ENCODE measurements at places on chromosomes 3 and 15.

DNA sequence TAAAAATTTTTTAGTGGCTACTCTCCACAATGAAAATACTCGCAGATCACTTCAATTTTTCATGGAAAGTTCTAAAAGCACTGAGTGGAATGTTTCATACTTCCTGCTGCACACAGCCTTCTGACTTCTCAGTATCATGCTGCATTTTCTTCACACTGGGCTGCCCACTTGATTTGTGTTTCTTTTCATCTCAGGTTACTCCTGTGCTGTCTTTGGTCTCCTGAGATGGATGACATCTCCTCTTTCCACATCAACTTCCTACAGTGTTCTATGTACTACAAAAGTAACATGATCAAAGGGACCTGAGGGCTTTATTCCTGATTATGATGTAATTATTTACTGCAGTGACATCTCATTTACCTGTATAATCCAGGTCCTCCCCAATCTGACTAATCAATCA lies 927.7 kb downstream of the ROBO2 start:
- DNase-seq = no peak

- no peak for DNase-seq
Observed at GRCh38 chr3:51295625-51296024, 89.5 kb upstream of the MANF start.

DNA sequence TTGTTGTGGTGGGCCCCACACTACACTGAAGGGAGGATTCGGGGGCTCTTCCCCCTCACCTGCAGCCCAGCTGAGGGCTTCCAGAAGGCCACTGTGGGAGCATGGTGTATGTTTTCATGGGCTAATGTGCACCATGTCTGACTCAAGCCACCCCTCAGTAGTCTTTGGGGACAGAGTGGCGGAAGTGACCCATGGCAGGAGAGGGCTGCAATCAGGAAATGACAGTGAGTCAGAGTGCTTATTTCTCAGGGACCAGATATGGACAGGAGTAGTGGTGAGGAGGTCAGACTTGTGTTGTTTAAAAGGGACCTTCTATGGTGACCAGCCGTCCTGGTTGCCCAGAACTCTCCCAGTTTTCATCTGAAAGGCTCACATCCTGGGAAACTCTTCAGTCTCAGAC lies 32.8 kb upstream of the SLC9A9 start:
- no peak for DNase-seq

GRCh38 chr3:27511724-27512422 lies 27.7 kb upstream of the SLC4A7 start:
- DNase-seq = no peak

DNA sequence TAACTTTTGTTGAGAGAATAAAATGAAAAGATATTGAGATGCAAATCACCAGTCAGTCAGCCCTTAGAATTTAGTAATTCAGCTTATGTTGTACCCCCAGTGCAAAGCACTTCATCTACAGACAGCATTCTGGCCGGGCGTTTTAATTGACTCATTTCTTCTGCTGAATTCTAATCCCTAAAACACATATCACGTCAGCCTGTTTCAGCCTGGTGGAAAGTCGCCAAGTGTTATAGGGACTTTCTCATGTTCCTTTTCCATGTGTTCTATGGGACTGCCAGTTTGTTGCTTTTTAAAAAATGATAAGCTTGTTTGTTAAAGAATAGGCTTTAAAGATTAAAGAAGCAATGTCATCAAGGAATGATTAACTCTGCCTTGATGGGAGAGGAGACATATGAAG lies 169.7 kb upstream of the BFSP2 start:
- no peak for DNase-seq

GRCh38 chr3:182618981-182619591 lies 174.2 kb upstream of the ATP11B start:
- DNase-seq = no peak

- DNase-seq = no peak
Observed at GRCh38 chr15:58518626-58519025, 86.8 kb downstream of the LIPC start.

GRCh38 chr15:40111888-40112287 lies 3.2 kb upstream of the BMF start:
- no peak for DNase-seq

DNA sequence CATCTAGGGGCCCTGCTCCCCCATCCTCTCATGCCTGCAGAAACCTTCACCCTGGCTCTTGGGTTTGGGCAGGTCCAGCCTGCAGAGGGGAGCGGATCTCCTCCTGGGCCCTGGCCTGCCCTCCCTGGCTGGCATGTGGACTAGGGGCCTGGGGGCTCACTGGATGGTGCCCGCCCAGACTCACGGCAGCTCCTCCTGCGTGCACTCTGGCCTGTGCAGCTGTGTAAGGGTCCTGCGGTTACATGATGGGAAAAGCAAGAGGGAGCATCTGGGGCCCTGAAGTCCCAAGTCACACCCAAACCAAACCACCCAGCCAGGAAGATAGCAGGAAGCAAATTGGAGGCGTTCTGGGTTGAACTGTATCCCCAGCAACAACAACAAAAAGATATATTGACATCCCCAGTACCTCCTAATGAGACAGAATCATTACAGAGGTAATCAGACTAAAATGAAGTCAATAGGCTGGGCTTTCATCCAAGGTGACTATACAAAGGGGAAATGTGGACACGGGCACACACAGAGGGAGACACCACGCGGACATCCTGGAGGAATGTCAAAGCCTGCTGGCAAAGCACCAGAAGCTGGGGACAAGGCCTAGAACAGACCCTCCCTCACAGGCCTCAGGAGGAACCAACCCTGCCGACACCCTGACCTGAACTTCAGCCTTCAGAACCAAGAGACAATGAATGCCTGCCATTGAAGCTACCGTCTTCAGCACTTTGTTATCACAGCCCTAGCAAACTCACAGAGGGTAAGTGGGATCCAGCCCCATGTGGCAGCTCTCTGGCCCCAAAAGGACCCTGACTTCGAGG lies 10.4 kb upstream of the CLK3 start:
- no peak for DNase-seq

GRCh38 chr3:55654123-55654760 lies 167.1 kb upstream of the WNT5A start:
- DNase-seq = no peak

- DNase-seq = no peak
Observed at GRCh38 chr3:94359996-94360395, 297.1 kb downstream of the NSUN3 start.

DNA sequence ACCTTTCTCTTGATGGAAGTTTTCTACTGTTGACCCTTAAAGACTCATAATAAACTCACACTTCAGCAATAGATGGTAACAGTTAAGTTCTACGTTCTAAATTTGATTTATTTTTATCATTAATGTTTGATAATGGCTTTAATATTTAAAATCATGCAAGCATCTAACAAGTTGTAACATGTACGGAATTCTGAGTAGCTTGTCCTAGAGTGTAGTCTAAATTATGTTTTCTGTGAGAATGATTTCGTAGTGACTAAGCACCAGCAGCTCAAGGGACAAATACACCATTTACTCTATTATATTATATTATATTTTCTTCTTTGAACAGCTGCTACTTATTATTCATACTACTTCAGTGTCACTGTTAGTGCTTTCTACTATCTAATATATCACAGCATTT lies 345.6 kb downstream of the NLGN1 start:
- DNase-seq = no peak

GRCh38 chr3:61200270-61200669 lies 51.0 kb downstream of the FHIT start:
- DNase-seq = no peak

GRCh38 chr15:62109982-62110851 lies 43.4 kb downstream of the C2CD4A start:
- DNase-seq = no peak

DNA sequence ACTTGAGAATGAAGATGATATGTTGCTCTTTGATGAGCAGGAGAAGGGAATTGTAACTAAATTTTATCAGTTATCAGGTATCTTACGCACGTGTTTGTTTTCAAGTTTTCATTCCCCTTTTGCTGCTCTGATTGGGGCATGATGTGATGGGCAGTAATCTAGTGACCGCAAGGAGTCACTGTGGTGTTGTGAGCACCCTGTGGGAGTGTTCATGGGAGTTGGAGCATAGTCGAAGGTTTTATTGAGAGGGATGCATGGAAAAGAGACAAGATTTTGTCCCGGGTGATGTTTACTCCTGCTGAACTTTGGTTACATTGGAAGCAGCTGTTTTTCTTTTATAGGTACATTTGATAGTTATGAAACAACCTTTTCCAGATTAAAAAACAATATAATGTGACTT lies 2.1 kb downstream of the FAN1 start:
- no peak for DNase-seq

- peak; percentile 29 for DNase-seq
Observed at GRCh38 chr3:101988596-101988995, 139.3 kb downstream of the NFKBIZ start.

DNA sequence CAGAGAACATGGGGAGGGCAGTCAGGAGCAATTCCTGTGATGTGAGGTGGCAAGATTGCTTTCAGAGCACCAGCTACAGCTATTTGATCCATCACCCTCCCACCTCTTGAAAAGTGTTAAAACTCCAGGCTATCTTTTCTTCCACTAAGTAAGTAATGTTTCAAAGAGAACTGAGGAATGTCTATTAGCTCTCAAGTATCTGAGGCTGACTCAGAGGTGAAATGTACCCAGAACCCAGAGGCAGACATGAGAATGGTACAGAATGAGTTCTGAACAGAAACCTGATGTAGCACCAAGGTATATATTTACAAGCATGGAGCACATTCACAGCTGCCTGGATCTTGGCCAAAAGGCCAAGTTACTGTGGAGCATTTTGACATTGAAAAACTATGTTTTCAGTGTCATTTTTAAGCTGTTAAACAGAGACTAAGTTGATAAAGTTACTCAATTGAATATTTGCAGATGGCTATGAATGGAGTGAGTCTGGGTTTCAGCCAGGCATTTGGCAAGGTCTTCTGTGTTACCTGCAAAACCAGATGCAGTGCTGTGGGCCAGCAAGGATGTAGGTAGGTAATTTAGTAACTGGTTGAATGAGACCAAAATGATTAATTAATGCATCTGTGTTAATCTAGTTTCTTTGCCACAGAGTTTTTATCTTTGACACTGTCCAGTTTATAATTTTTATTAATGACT lies 227.7 kb upstream of the CD96 start:
- no peak for DNase-seq

DNA sequence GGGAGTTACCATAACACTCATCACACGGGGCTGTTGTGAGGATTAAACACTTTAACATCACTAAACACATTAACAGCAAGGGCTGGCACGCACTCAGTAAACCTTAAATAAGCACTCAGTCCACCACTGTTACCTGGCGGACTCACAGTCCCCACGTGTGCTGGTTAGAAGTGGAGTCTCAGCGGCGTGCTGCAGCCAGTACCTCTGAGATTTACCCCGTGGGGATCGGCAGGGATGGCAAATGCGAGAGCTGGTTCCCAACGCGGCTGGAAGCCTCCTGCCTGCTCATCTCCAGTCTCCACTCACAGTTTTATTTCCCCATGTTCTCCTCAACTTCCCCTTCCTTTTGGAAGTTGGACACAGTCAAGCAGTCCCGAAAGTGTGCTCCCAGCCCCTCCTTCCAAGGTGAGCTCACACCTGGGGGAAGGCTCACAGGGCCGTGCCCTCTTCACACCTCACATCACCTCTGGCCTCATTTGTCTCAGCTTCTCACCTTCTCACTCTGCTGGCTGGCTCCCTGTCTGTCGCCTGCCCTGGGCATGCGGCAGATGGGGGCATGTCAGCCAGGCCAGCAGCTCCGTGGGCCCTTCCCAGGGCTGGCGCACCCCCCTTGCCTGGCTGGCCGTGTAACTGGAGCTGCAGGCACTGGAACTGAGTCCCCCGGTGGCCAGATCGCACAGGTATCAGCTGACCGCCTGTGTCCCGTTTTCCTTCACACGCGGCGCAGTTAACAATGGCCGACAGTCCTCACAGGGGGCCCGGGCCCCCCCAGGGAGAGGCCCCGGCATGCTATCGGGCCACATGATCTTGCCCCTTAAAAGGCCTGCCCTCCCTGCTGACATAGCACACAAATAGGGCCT lies 87.1 kb downstream of the WNT7A start:
- no peak for DNase-seq

GRCh38 chr15:32091505-32092380 lies 61.4 kb downstream of the CHRNA7 start:
- DNase-seq = no peak

- DNase-seq = no peak
Observed at GRCh38 chr3:175047786-175048185, 188.7 kb downstream of the NAALADL2 start.

DNA sequence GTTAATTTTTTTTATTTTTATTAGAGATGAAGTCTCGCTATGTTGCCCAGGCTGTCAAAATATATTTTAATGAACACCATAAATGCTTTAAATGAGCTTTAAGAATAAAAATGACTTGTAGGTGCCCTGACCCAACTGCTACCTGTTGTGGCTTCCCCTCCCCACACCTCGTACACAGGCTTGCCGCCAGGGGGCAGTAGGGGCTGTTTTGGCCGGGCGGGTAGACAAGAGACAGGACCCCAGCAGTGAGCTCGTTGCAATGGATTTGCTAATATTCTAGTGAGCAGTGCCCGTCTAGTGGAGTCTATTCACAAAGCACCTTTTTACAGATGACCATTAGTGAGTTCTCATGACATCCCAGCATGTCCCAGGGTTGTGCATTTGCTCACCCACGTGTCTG lies 418.1 kb downstream of the OCA2 start:
- peak; percentile 16 for DNase-seq

DNA sequence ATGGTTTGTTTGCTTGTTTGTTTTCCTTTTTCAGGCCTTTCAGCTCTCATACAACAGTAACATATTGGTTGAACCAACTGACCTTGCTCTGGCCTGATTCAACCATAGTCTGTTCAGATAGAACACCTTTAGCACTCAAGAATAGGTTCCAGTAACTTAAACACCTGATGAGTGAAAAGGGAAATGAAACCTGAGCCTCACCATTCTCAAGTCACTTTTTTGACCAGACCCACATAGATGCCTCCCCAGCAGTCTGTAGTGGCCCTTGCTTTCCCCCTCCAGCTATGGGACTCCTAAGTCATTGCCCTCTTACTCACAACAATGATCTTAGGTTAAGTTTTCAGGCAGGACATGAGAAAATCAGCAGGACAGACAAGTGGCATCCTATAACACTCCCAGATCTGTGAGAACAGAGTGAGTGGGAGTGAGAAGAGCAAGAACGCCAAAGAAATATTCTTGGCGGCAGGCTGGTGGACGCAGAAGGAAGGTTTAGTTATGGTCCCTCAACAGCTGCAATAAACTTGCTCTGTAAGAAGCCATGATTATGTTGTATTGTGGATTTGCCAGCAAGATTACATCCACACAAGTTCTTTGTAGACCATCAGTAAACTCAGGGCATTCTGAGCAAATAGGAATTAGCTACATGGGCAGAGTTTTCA lies 367.5 kb downstream of the MECOM start:
- no peak for DNase-seq

DNA sequence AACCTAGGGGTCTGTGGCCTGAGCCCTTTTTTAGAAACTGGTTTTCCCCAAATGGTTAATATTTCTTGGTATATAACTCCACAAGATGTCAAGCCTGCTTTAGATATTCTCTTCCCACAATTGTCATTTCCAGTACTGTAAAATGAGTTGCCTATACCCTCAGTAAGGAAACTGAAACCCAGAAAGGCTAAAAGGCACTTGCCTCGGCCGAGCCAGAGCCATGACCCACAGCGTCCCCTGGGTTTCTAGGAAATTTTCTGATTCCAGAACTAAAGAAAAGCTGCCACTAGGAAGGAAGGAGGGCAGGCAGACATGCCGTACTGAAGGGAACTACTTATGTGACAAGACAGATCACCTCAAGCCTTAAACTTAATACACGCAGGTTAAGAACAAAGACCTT lies 59.1 kb downstream of the ATP8B4 start:
- DNase-seq = no peak
